ENCODE measurements at places on chromosomes 12 and 14.
A peak's percentile ranks its signal among the peaks of the same experiment; 100 is the strongest.

DNA sequence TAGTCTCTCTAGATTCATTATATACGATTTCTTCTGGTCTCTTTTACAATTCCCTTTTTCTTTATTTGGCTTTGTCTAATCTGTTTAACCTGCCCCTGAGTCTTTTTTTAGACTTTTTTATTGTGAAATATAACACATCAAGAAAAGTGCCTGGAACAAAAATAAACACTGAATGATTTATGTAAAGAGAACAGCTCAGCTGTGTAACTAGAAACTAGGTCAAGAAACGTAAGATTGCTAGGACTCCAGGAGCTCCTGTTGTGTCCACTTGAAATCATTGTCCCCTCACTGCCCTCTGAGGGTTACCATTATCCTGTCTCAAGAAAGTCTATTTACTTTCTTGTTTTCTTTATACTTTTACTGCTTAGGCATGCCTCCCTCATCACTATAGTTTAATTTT lies 23.1 kb downstream of the EXD2 start:
- DNase-seq: peak; percentile 25

- DNase-seq: no peak
Observed at GRCh38 chr14:103519837-103520212, 2.8 kb downstream of the CKB start.

DNA sequence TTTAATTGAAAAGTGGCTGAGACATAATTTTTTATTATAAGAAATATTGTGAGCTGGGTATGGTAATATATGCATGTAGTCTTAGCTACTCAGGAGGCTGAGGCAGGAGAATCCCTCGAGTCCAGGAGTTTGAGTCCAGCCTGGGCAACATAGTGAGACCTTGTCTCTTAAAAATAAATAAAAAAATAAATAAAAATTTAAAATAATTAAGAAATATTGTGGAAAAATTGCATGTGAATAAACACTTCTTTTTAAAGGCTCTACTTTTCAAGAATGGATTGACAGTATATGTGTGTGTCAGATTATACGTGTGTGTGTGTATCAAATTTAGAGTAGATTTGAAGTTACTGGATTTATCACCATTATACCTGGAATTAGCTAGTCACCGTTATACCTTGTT lies 43.2 kb downstream of the ERC1 start:
- DNase-seq: no peak

- DNase-seq: peak; percentile 62
Observed at GRCh38 chr14:100025111-100025510, 40.1 kb upstream of the EVL start.

DNA sequence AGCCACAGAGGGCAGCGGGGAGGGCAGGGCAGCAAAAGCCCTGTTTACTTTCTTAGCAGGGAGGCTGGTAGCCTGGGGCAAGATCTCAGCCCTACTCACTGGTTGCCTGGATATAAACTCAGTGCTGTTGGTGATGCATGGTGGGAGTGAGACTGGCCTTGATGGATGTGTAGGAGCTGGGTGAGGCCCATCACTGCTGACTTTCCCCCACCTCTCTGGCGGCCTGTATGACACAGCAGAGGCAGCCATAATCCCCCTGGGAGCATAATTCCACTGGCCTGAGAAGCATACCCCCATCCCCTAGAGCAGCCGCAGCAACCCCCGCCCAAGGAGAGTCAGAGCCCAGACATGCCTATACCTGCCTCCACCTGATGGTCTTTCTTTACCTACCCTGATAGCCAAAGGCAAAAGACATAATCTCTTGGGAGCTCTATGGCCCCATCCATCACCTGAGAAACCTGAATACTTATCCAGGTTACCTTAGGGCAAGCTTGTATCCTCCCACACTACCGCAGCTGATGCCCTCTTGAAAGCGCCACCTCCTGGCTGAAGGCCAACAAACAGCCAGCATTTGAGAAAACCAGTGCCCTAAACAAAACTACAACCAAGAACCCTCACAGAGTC lies 59.3 kb downstream of the DNAI7 start:
- DNase-seq: peak; percentile 95

DNA sequence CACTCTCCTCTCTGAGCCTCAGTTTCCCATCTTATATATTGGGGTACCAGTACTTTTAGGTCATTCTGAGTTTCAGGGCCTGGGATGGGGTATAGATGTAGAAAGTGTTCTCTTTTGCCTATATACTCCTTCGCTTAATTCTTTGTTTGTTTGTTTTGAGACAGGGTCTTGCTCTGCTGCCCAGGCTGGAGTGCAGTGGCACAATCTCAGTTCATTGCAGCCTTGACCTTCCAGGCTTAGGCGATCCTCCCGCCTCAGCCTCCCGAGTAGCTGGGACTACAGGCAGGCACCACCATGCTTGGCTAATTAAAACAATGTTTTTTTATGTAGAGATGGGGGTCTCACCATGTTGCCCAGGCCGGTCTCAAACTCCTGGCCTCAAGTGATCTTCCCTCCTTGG lies 152.1 kb downstream of the AACS start:
- no peak for DNase-seq

- DNase-seq: no peak
Observed at GRCh38 chr12:79766705-79767464, 76.1 kb upstream of the PAWR start.

GRCh38 chr14:59091976-59092375 lies 96.5 kb upstream of the DAAM1 start:
- peak; percentile 86 for DNase-seq

- no peak for DNase-seq
Observed at GRCh38 chr14:77264466-77265186, 6.4 kb downstream of the NGB start.

DNA sequence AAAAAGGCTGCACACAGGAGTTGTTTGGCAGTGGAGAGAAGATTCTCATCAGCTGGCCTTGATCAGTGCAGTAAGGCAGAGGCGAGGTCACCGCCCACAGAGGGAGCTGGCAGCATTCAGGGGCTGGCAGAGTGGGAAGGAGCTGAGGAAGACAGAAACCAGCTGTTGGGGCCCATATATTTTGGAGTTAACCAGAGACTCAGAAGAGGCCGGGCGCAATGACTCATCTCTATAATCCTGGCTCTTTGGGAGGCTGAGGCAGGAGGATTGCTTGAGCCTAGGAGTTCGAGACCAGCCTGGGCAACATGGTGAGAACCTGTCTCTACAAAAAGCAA lies 17.7 kb downstream of the SMCO2 start:
- DNase-seq: no peak

GRCh38 chr14:104341532-104342434 lies 203.4 kb downstream of the KIF26A start:
- DNase-seq: peak; percentile 93

DNA sequence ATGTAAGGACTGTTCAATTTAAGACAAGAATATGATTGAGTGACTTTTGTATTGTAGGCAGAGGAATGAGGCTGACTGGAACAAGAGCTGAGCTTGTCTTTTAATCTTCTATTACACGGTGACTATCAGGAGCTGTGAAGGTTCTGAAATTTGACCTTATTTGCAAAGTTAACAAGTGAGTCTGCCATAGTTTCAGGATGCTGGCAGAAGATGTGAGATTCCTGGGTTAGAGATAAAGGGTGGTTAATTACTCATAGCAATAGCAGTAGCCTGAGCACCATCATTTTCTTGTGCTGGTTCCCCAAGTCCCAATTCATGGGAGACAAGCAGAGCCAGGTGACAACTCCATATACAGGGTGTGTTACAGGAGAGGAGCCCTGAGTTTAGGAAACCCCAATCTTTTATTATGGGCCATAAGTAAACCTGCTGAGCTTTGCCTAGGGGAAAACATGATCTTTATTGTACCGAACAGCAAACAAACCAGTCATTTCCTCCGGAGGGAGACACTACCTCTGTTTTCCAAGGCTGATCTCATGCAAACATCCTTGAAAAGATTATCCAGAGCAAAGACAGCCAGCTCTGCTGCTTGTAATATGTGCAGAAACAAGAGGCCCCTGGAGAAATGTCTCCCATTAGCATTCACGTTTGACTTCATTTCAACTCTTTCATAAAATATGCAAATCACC lies 51.7 kb upstream of the DDX11 start:
- peak; percentile 84 for DNase-seq

GRCh38 chr14:90642244-90642717 lies 173.9 kb downstream of the TTC7B start:
- no peak for DNase-seq

- DNase-seq: no peak
Observed at GRCh38 chr12:70094467-70094866, 148.8 kb upstream of the CNOT2 start.

DNA sequence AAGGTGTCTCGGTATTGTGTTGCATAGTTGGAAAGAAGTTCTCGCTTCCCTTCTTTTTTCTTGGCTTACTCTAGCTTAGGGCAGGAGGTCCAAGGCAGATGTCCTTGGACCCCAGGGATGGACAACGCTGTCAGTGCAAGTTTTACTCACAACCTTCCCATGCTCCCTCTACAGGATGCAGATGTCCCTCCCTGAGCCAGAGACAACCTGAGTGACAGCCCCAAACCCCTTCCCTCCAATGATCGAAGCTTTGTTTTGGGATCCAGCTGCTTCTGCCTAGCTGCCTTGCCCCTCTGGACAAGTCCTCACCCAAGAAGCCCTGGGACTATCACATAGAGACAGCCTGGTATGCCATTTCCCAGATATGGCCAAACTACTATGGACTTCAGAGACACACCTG lies 112.0 kb upstream of the RAP1B start:
- no peak for DNase-seq

- DNase-seq: no peak
Observed at GRCh38 chr12:4589941-4590340, 27.9 kb downstream of the DYRK4 start.

- DNase-seq: no peak
Observed at GRCh38 chr12:24356240-24356804, 406.9 kb upstream of the SOX5 start.

DNA sequence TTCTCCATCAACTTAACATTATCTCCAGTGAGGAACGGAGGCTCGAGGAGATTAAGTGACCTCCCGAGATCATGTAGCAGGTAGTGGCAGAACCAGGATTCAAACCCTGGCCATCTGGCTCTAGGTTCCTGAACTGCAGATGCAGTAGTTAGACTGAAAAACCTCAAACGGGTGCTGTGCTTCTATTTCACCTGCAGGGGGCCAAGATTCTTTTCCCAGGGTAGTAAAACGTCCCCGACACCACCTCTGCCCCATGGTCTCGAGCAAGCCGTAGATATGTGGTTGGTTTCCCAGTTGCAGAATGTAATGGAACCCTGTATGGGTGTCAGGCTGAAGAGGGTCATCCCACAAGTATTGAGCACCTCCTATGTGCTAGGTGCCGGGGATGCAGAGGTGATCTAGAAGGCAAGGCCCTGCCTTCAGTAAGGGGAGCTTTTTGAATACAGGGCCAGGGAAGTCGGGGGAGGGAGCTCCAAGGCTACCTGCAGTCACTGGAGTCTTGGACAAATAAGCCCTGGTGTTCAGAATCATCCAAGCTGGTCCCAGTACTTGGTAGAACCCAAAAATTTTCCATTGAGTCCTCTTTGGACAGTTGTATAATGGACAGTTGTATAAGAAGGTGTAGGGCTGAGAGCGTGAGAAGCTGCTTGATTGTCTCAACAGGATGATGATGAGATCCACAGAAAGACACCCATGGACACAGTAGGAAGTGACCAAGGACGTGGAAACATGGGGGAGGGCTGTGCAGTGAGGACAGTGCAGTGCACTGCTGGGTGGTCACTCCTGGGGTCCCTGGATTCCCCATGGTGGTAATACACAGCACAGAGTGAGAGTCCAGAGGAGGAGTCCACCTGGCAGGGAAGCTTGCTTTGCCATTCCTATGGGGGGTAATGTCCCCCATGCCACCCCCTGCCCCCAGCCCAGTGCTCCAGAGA lies 197.2 kb downstream of the CHST11 start:
- DNase-seq: peak; percentile 29

- no peak for DNase-seq
Observed at GRCh38 chr12:54546511-54546910, 2.9 kb upstream of the PDE1B start.

DNA sequence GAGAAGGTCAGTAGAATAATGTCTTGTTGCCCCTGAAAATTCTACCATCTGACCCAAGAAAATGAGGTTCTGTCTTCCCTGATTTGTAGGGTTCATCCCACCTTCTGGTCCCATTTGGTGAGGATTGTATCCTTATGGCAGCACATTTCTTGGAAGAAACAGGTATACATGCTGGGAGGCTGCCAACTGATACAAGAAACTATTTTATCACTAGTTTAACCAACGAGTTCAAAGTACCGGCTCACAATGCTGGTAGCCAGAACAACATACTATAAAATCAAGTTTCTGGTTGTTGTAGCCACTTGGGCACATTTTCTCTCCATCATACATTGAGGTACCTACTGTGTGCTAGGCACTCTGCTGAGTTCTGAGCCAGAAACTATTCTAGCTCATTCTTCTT lies 7.1 kb upstream of the KCNH3 start:
- DNase-seq: no peak

Data from NCI-H69 (cell line).